ENCODE measurements at places on chromosomes 5 and 9. TPM values are rescaled to one million over a fixed set of nuclear protein-coding genes. Genes with fewer than 3 reads are reported as not detected.

The RASEF gene
- 0.92 TPM for total RNA-seq

The FGD3 gene
- total RNA-seq, result not detected

The EFNA5 gene
- 0.56 TPM for total RNA-seq

The TTLL11 gene
- total RNA-seq, result 4.0 TPM

The DRD1 gene
- total RNA-seq, result not detected

The TRIO gene
- 124 TPM for total RNA-seq

The TXNDC8 gene
- not detected for total RNA-seq

The ASTN2 gene
- 8.0 TPM for total RNA-seq

The SLC27A4 gene
- 31.1 TPM for total RNA-seq

The SPINK13 gene
- not detected for total RNA-seq

The HMMR gene
- 102 TPM for total RNA-seq

The BSPRY gene
- not detected for total RNA-seq

The FOXD4L5 gene
- not detected for total RNA-seq

The DYNC2I2 gene
- 117 TPM for total RNA-seq

The IER5L gene
- total RNA-seq, result 21.7 TPM

The LVRN gene
- not detected for total RNA-seq

The GADD45G gene
- total RNA-seq, result 3.5 TPM

The TEX53 gene
- not detected for total RNA-seq

The RMND5B gene
- total RNA-seq, result 54.2 TPM

The LCN9 gene
- total RNA-seq, result not detected

The DAB2 gene
- total RNA-seq, result 53.1 TPM

The ENTREP1 gene
- not detected for total RNA-seq

The CREBRF gene
- total RNA-seq, result 4.3 TPM

The SLC45A2 gene
- not detected for total RNA-seq

The LECT2 gene
- total RNA-seq, result not detected

The PITX1 gene
- 217 TPM for total RNA-seq
